ENCODE measurements at places on chromosomes 11 and 22. TPM values are rescaled to one million over a fixed set of nuclear protein-coding genes. Genes with fewer than 3 reads are reported as not detected.

The ASCL2 gene
- total RNA-seq = 3.4 TPM

GRCh38 chr22:19066531-19067271 lies 55.5 kb downstream of the DGCR2 start:
- no peak overlapping the region for H3K4me3 ChIP-seq
- H3K27ac ChIP-seq = no peak overlapping the region
- no peak for DNase-seq
- H3K36me3 ChIP-seq = peaks cover 41% of the 10 kb centered on the region

DNA sequence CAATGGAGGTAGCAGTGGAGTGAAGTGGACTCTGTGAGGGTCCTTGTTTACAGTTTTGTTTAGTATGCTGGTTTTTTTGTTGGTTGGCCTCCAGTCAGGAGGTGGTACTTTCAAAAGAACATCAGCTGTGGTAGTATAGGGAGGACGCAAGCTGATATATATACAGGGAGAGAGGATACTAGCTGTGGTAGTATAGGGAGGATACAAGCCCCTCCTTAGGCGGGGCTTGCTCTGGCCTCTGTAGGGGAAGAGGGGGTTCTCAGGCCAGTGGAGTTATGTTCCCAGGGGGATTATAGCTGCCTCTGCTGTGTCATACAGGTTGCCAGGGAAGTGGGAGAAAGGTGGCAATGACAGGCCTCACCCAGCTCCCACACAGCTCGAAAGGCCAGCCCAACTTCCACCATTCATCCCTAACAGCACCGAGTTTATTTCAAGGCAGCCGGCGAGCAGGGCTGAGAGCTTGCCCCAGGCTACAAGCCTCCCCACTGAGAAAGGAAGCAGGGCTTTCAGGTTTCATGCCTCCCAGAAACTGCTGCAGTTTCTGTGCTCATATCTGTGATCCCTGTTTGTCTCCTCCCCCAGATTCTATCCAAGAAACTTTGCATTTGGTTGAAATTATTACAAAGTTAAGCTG lies 10.4 kb downstream of the OR52E6 start:
- no peaks in the 10 kb centered on the region for H3K27me3 ChIP-seq
- no peaks in the 10 kb centered on the region for H3K4me1 ChIP-seq
- H3K27ac ChIP-seq = no peak overlapping the region
- H3K4me3 ChIP-seq = no peak overlapping the region

The ZBTB16 gene
- total RNA-seq = 322 TPM

The RHOD gene
- total RNA-seq = 21.1 TPM

The MRGPRE gene
- total RNA-seq = not detected

- no peak overlapping the region for H3K27ac ChIP-seq
- peaks cover 17% of the 10 kb centered on the region for H3K4me1 ChIP-seq
- peak overlapping the region; percentile 37 for H3K4me3 ChIP-seq
Measured at GRCh38 chr11:123357990-123358827, 71.9 kb upstream of the GRAMD1B start.

The GLYATL2 gene
- total RNA-seq = not detected

GRCh38 chr11:37718431-37718999 lies 1120.5 kb upstream of the RAG2 start:
- H3K27ac ChIP-seq = no peak overlapping the region
- H3K36me3 ChIP-seq = no peaks in the 10 kb centered on the region
- no peaks in the 10 kb centered on the region for H3K4me1 ChIP-seq

DNA sequence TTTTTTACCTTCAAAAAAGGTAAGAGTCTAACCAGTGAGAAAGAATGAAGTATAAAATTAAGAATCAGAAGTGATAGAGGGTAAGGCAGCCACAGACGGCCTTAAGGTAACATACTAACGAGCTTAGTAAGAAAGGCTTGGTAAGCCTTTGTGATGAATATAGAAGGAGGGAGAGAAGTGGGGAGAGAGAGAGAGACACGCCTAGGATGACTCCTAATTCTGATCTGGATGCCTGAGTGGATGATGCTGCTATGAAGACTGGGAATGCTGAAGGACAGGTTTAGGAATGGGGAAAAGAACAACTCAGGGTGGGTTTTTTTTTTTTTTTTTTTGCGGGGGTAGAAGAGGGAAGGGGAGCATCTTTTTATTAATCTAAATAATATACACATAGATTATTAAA lies 4.8 kb downstream of the FBXO3 start:
- H3K36me3 ChIP-seq = peaks cover 11% of the 10 kb centered on the region
- no peak overlapping the region for H3K4me3 ChIP-seq
- no peak for DNase-seq

The SLC6A5 gene
- not detected for total RNA-seq

DNA sequence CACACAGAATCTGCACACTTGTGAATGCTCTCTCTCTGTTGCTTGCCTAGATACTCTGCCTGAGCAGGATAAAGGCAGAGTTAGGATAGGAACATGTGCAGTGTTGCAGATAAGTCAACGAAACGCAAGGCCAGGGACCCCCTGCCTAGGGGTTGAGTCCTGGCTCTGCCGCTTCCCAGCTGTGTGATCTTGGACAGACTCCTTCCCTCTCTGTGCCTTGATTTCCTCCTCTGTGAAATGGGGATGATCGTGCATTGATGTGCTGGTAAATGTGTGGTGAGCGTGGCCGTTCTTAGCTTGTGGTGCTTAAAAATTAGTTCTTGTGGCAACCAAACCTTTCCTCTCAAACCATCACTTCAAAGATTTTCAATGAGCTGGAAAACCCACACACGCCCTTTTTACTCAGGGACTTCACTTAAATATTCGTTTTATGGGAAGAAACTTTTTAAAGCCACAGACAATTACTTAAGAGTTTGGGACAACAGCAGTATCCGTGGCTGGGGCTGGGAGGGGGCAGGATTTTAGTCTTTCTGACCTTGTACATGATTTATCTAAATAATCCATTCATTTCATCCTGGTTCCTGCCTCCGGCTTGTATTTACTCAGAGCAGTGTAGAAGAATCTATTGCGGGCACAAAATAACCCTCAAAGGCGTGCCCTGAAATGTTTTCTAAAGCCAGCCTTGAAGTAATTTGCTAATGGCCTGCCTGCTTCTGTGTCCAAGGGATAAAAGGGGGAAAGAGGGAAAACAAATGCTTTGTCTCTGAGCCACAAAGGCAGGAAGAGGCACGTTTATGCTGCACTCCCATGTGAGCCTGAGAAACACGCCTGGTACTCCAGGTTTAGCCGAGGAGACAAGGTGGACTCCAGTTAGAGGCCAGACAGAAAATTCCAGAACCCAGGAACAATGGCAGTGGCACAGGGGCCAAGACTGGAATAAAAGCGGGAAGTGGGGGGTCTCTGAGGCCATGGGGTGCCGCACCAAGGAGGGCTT lies 85.0 kb upstream of the CRYBB3 start:
- H3K27me3 ChIP-seq = no peaks in the 10 kb centered on the region
- no peak for DNase-seq
- peak overlapping the region; percentile 79 for H3K27ac ChIP-seq
- H3K4me1 ChIP-seq = peaks cover 49% of the 10 kb centered on the region

The TREH gene
- total RNA-seq = 1.0 TPM

- no peak overlapping the region for H3K4me3 ChIP-seq
- peaks cover 3% of the 10 kb centered on the region for H3K4me1 ChIP-seq
- no peak for DNase-seq
- H3K27me3 ChIP-seq = no peaks in the 10 kb centered on the region
- H3K36me3 ChIP-seq = peaks cover 8% of the 10 kb centered on the region
Measured at GRCh38 chr22:37616201-37617083, 7.8 kb downstream of the GGA1 start.

GRCh38 chr11:108891909-108892511 lies 227.1 kb downstream of the DDX10 start:
- H3K36me3 ChIP-seq = no peaks in the 10 kb centered on the region
- no peak overlapping the region for H3K27ac ChIP-seq
- H3K27me3 ChIP-seq = no peaks in the 10 kb centered on the region

The TLCD5 gene
- 5.2 TPM for total RNA-seq

DNA sequence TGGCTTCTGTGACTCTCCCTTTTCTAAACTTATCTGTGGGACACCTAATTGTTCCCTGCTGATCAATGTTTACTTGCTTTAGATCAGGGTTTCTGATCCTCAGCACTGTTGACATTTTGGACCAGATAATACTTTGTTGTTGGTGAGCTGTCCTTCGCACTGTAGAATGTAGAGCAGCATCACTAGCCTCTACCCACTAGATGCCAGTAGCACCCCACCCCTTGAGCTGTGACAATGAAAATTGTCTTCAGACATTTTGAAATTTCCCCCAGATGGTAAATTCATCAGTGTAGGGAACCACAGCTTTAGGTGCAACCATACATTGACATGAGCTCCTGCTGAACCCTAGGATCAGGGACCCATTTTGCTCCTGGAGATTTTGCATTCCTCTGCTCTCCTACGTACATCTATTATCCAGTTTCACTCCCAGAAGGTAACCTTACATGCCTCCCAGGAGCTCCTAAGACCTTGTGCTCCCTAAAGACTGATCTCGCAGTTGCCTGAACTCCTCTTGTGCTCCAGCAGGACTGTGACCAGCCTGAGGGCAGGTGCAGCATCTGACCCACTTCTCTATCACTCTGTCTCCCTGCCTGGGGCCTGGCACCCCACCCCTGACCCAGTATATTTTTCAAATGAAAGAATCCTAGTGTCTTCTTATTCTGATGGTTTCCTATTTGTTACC lies 107.8 kb downstream of the FAR1 start:
- H3K27me3 ChIP-seq = no peaks in the 10 kb centered on the region
- no peaks in the 10 kb centered on the region for H3K4me1 ChIP-seq
- no peak overlapping the region for H3K27ac ChIP-seq

GRCh38 chr11:2867722-2868505 lies 17.7 kb downstream of the CDKN1C start:
- H3K27me3 ChIP-seq = no peaks in the 10 kb centered on the region
- H3K4me1 ChIP-seq = peaks cover 24% of the 10 kb centered on the region
- no peaks in the 10 kb centered on the region for H3K36me3 ChIP-seq
- DNase-seq = no peak

The ACCSL gene
- total RNA-seq = not detected

The MUC6 gene
- not detected for total RNA-seq

The CBLIF gene
- total RNA-seq = not detected

DNA sequence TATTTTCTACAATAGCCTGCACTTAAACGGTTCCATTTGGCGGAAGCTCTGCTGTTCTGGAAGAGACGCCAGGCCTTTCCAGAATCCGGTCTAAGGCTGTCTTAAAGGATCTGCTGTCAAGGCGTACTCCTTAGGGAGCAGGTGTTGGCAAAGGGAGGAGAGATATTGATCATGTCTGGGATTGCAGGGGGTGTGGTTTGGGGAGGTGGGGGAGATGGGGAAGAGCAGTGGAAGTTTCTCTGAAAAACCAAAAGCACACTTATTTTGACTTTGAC lies 22.5 kb upstream of the WNT11 start:
- no peaks in the 10 kb centered on the region for H3K36me3 ChIP-seq
- peaks cover 3% of the 10 kb centered on the region for H3K4me1 ChIP-seq
- no peak overlapping the region for H3K4me3 ChIP-seq
- H3K27ac ChIP-seq = no peak overlapping the region

DNA sequence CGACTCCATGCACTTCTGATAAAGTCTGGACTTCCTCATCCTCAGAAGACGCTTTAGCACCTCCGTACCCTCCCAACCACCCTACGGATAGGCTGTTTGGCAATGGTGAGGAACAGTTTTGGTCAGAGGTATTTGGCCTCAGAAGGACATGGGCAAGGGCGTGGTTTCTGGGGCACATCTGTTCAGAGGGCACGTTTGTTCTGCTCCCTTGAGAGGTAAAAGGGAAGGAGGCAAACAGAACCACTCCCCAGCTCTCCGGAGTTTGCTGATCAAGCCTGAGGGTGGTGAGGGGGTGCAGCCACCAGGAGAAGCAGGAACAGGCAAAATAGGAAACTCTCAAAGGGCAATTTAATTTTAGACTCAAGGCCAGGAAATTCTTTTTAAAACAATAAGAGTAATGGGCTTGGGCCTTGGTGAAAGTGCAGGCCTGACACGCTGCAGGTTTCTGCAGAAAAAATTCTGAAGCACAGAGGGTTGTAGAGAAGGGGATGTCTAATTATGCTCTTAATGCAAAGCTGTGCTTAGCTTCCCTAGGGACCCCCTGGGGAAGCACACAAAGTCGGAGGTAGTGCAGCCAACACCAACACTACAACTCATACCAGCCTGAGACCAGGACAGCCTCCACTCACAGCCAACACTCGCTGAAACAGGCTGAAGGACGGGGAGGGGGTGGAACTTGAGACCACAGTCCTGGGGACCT lies 23.3 kb downstream of the ETS1 start:
- H3K4me3 ChIP-seq = no peak overlapping the region
- H3K27me3 ChIP-seq = no peaks in the 10 kb centered on the region
- peak overlapping the region; percentile 20 for H3K27ac ChIP-seq
- H3K4me1 ChIP-seq = peaks cover 23% of the 10 kb centered on the region
- DNase-seq = no peak
- H3K36me3 ChIP-seq = no peaks in the 10 kb centered on the region

The GTSE1 gene
- 1.9 TPM for total RNA-seq

GRCh38 chr11:104361975-104362374 lies 198.0 kb upstream of the PDGFD start:
- DNase-seq = no peak
- H3K4me1 ChIP-seq = no peaks in the 10 kb centered on the region
- H3K27ac ChIP-seq = no peak overlapping the region
- no peaks in the 10 kb centered on the region for H3K27me3 ChIP-seq

DNA sequence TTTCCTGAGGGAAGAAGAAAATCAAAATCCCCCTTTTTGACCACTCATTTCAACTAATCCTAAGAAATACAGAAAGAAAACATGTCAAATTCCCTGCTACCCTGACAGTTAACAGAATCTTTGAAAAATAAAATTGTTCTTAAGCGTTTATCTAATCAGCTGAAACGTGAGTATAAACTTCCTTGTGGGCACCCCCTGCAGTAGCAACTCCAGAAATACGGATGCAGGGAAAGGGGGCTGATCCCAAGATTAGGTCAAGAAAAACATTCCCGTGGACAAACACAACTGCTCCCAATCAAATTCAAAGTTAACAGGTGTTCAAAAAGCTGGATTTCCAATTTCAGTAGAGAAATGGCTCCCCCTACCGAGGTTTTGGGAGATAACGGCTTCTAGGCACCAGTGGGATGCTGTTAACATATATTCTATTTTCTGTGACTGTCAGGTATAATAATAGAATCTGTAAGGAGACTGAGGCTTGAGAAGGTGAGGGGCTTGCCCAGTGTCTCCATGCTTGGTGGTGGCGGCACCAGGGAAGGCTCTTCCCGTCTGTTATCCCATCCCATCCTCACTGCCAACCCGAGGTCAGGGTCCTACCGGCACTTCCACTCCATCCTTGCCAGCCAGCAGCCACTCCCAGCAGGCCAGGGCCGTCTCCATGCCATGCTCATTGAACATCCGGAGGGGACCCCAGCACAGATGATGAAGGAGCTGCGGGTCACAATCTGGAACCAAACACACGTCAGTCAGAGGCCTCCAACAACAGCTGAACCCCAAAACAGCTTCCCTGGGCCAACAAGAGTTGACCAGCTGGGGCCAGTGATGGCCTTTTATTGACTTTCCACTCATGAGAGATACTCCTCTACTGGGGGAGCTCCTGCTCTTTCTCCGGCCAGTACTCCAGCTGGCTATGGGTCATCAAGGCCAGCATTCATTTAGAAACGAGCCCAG lies 32.0 kb upstream of the SERPIND1 start:
- H3K27ac ChIP-seq = no peak overlapping the region
- H3K4me1 ChIP-seq = no peaks in the 10 kb centered on the region
- no peaks in the 10 kb centered on the region for H3K27me3 ChIP-seq
- DNase-seq = no peak

The KDELR3 gene
- 9.7 TPM for total RNA-seq

The KDM4E gene
- not detected for total RNA-seq

GRCh38 chr11:81673001-81673400 lies 1060.7 kb downstream of the FAM181B start:
- H3K27ac ChIP-seq = no peak overlapping the region
- H3K36me3 ChIP-seq = no peaks in the 10 kb centered on the region
- H3K4me3 ChIP-seq = no peak overlapping the region
- no peaks in the 10 kb centered on the region for H3K27me3 ChIP-seq
- no peaks in the 10 kb centered on the region for H3K4me1 ChIP-seq
- DNase-seq = no peak

All from upper lobe of left lung (tissue), 6 donors.